ENCODE measurements at places on chromosomes 2 and 18. TPM values are rescaled to one million over a fixed set of nuclear protein-coding genes. Genes with fewer than 3 reads are reported as not detected.

- no peak for DNase-seq
These were observed 346.8 kb downstream of the ANAPC1 start for GRCh38 chr2:111537078-111537655.

- no peak for DNase-seq
These were observed 56.5 kb upstream of the CDKL4 start for GRCh38 chr2:39300044-39300978.

DNA sequence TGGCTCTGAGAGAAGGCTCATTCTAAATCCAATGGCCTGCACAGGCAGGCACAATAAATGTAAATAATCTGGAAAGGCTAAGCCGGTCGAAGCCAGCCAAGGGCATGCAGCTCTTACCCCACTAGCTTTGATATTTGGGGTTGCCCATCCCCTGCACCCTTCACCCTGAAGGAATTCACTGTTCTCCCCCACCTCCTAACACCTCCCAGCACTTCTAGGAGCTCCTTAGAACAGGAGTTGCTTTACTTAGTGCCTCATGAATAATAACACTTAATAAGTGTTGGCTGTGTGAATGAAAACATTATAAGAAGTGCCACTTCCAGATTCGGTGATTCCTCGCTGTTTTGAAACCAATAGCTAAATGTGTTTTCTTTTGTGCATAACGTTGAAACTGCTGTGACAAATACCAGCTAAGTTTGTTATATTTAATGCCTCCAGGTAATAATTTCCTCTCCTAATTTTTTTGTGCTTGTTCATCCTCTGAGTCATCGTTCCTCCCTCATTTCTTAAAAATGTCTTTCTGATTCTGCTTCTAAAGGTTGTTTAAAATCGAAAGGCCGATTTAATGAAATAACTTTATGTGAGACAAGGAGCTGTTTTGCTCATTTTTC, 458.8 kb downstream of the METTL4 start:
- no peak for DNase-seq

NRP2 gene
- 39.3 TPM for total RNA-seq

FBXO41 gene
- 0.79 TPM for total RNA-seq

GRCh38 chr18:56035546-56035945, 447.6 kb upstream of the TCF4 start:
- no peak for DNase-seq

DNA sequence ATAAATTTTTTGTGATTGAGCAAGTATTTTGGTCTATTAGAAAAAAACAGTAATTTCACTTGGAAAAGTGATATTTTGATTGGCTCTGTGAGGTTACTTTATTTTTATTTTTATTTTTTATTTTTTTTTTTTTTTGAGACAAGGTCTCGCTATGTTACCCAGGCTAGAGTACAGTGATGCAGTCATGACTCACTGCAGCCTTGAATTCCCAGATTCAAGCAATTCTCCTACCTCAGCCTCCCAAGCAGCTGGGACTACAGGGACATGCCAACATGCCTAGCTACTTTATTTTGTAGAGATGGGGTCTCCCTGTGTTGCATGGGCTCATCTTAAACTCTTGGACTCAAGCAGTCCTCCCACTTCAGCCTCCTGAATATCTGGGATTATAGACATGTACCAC, 60.9 kb upstream of the MGAT5 start:
- no peak for DNase-seq

DNA sequence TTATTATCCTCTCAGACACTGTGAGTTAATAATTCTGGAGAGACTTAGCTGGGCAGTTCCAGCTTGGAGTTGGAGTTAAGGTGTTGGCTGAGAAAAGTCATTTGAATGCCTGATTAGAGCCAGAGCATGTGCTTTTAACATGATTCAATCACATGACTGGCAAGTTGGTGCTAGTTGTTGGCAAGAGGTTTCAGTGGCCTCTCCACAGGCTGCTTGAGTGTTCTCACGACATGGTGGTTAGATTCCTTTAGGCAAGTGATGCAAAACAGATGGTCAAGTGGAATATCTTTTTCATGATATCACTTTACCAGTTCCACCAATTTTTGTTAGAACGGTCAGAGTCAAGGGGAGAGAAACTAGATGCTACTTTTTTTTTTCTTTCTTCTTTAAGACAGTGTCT, 262.7 kb upstream of the FN1 start:
- DNase-seq: no peak

DNA sequence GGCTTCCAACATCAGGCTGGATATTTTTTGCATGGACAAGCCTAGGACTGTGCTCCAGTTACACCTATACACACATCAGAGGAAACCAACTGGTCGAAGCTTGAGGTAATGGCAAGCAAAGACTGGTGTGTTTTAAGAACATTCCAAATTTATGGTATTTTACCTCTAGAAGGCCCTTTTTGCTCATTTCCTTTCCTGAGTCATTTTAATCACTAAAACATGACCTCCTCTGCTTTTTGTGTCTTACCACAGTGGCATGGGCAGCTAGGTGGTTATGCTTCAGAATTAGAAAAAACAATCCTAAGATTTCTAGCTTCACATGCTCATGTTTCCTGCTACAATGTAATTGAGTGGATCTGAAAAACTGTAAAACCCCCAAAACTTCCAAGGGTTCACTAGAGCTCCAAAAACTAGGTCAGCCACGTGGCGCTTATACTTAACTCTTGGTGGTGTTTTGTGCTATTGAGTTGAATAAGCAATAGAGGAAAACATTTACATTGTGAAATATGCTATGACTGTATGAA, 30.6 kb upstream of the CHRNA1 start:
- no peak for DNase-seq

- DNase-seq: no peak
These were observed 186.2 kb upstream of the GCFC2 start for GRCh38 chr2:75896779-75897366.

Data from skin of body (tissue), 3 donors.